ENCODE measurements at places on chromosomes 12 and 14. TPM values are rescaled to one million over a fixed set of nuclear protein-coding genes. Genes with fewer than 3 reads are reported as not detected.

SOAT2 gene
- not detected for total RNA-seq

- H3K36me3 ChIP-seq = peaks cover 26% of the 10 kb centered on the region
- no peak overlapping the region for H3K4me3 ChIP-seq
- no peaks in the 10 kb centered on the region for H3K27me3 ChIP-seq
- no peak for DNase-seq
These were observed 58.0 kb downstream of the PAPLN start for GRCh38 chr14:73295198-73295796.

ARHGDIB gene
- 738 TPM for total RNA-seq

DNA sequence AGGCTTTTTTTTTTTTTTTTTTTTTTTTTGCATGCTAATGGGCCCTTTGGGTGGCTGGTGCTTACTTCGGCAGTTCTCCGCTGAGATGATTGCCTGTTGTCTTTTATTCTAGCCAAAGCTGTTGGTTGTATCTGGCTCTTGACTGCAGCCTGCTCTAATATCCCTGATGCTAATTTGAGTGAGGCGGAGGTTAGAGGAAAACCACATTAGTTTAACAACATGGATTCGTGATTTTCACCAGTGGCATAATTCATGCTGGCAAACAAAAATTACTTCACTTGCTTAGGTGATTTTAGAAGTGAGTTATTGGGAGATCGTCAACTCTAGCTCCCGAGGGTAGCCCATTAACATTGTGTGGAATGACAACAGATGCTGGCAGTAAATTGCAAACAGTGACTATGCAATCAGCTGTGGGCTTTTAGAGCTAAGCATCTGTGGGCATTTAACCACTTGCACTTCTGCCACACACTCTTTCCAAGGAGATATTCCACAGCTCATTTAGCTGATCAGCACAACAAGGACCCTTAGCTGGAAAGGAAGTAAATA, 97.6 kb upstream of the ZDHHC17 start:
- no peak overlapping the region for H3K27ac ChIP-seq
- H3K36me3 ChIP-seq = no peaks in the 10 kb centered on the region
- no peaks in the 10 kb centered on the region for H3K27me3 ChIP-seq
- DNase-seq = no peak
- peaks cover 10% of the 10 kb centered on the region for H3K4me1 ChIP-seq
- H3K4me3 ChIP-seq = no peak overlapping the region

DNA sequence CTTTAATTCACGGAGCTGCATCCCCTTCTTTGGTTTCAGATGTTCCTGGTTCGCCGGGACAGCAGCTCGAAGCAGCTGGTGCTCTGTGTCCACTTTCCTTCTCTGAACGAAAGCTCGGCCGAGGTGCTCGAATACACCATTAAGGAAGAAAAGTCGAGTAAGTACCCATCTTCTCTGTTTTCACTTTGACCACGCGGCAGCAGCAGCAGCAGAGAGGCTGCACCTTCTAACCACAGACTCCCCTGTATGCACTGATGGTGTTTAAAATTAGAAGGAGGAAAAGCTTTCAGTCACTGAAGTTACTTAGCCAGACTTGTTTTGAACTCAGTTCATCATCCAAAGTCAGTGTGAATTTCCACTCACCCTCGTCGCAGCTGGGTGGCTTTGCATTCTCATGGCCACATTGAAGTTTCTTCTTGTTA, 63.8 kb downstream of the RIN3 start:
- peak overlapping the region; percentile 78 for H3K4me3 ChIP-seq
- peak overlapping the region; percentile 84 for H3K27ac ChIP-seq
- no peaks in the 10 kb centered on the region for H3K27me3 ChIP-seq
- H3K4me1 ChIP-seq = peaks cover 56% of the 10 kb centered on the region

KRT82 gene
- total RNA-seq = not detected

GRCh38 chr12:48811437-48812090, 6.7 kb upstream of the CACNB3 start:
- H3K27me3 ChIP-seq = peaks cover 4% of the 10 kb centered on the region
- no peak for DNase-seq
- no peak overlapping the region for H3K4me3 ChIP-seq
- H3K36me3 ChIP-seq = peaks cover 3% of the 10 kb centered on the region
